ENCODE measurements at places on chromosomes 12 and 14.

- no peak for DNase-seq
These were observed 12.1 kb upstream of the GALNT9 start for GRCh38 chr12:132341318-132342050.

DNA sequence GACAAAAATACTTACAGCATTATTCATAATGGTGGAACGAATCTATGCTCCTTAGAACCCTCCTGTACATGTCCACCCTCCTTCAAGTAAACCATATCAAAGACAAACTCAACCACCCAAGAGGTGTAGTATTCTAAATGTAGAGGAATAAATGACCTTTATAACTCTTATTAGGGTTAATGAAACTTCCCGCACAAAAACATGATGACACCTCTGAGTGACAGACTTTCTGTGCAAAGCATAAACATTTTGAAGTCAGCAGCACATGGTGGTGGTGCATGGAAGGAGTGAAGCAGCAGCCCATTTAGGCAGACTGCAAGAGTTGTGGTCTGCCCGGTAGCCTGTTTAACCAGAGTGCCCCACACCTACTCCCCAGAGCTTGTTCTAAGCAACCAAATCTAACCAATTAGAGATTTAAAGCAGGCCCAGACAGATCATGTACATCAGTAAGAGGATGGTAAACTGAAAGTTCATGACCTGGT is 615 bp upstream of the ASB8 start:
- DNase-seq: no peak

- DNase-seq: peak; percentile 84
These were observed 56.4 kb upstream of the RNU6-8 start for GRCh38 chr14:32259368-32260013.

DNA sequence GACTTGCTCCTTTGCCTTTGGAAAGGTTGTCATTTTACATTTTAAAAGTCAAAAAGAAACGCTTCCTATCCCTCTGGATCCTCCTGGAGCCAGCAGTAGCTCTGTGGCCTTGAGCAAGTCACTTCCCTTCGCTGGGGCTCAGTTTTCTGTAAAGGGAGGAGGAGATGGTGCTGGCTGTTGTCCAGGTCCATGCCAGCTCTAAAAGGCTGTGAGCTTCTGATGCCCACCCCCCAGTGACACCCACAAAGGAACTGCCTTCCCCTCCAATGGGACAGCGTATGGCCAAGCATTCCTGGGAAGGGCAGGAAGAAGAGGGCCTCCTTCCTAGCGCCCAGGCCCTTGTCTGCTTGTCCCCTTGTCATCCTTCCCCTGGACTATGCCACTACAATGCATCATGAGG is 81.5 kb downstream of the NTF3 start:
- no peak for DNase-seq

DNA sequence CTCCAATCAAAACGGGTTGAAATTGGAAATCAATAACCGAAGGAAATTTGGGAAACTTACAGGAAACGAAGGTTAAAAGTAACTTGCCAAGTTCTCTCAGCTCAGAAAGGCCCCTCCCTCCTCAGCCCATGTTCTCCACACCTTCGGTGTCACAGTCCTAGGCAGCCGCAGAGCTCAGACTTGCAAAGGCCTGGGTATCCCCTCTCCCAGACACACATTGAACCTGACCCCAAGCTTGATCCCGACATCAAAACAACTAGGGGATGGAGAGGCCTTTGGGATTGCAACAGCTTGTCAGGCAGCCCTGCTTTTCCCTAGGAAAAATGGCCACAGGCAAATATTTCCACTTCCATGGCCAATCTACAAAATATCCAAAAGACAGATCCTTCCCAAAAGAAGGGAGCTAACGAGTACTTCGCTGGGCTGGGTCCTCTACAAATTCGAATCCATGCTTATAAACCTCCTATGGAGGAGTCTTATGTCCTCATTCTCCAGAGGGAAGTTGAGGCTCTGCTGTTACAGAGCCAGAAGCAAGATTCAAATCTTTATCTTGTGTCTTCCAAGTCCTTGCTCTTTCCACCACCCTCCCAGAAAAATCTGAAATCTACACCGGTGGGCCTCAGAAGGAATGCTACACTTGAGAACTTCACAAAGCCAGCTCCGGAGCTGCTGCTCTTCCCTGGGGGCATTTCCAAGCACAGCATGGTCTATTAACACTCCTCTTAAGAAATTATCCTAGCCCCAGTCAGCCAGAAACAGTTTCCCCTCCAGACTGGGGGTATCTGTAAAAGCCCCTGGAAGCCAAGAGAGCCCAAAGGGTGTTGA is 35.7 kb upstream of the PNMA1 start:
- peak; percentile 70 for DNase-seq
